ENCODE measurements at places on chromosomes 5 and 9.
A peak's percentile ranks its signal among the peaks of the same experiment; 100 is the strongest.

- DNase-seq: no peak
Observed at GRCh38 chr5:82319651-82320376, 41.7 kb upstream of the RPS23 start.

GRCh38 chr9:78118742-78119473 is 87.3 kb upstream of the GNAQ start:
- DNase-seq: peak; percentile 6

GRCh38 chr5:85663708-85664031 is 954.1 kb upstream of the COX7C start:
- DNase-seq: no peak

DNA sequence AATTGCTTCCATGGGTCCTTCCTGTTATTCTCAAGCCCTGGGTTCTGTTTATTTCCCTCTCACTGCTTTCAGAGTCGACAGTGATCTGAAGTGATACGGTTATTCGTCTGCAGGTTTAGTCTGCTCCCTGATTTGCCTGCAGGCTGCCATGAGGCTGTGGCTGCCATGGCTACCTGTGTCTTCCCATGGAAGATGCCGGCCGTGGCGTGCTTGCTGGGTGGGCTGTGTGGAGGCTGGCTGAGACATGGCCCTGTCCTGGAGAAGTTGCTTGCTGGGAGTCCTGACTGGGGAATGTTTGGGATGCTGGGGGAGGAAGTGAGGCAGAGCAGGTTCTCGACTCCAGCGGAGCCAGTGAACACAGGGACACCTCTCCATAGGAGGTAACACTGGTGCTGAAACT is 104.1 kb upstream of the TBC1D2 start:
- no peak for DNase-seq

DNA sequence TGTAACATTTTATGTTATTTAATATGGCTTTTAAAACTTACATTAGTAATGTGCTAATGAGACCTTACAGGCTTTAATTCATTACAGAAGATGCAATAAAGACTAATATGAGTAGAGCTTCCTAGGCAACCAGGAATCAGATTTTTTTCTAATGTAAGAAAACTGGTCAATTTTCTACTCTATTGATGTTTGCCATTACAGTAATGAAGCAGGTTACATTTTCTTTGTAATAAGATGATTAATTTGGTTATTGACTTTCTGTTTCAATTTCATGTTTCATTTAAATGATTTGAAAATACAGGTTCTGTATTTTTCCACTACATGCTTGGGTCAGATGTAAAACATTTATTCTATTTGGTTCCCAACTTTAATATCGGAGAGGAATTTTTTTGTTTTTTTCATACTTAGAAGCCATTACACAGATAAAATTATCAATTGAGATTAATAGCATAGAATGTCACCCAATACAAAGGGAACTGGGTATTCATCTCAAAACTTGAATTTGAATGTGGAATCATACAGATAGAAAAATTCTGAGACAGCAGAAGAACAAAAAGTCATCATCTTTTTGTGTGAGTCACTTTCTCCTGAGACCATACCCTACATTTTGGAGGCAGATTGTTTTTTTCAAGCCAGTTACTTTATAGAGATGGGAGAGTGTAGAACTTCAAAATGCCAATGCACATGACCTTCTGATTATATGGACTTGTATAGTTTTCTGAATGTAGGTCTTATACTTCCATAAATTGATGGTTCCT is 133.6 kb upstream of the HMHB1 start:
- DNase-seq: no peak

- no peak for DNase-seq
Observed at GRCh38 chr9:118446943-118447639, 742.9 kb downstream of the TLR4 start.

GRCh38 chr5:60843386-60843935 is 608 bp downstream of the ELOVL7 start:
- DNase-seq: no peak

DNA sequence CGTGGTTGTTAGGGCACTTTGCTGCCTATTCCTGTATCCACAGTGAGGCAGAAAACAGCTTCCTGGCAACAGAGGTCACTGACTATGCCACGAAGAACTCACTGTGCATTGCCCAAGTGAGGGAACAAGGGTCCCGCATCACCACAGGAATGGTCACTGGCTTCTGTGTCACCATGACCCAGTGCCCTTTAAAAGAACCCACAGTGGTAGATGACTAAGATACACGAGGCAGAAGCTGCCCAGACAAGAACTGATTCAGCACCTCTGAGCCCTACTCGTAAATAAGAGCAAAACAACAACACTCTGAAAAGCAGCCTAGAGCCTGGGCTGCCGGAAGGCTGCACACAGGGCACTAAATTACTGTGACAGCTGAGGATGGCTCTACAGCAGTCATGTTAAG is 236.6 kb upstream of the RASEF start:
- no peak for DNase-seq

- DNase-seq: no peak
Observed at GRCh38 chr5:178532236-178532635, 58.0 kb downstream of the COL23A1 start.

- DNase-seq: no peak
Observed at GRCh38 chr9:81902196-81902595, 26.0 kb upstream of the SPATA31D4 start.

GRCh38 chr5:31404325-31404724 is 127.6 kb downstream of the DROSHA start:
- DNase-seq: no peak

GRCh38 chr5:103962023-103962422 is 399.4 kb upstream of the NUDT12 start:
- DNase-seq: no peak

- DNase-seq: no peak
Observed at GRCh38 chr5:32193591-32193990, 19.5 kb upstream of the GOLPH3 start.

GRCh38 chr5:10990634-10991033 is 229.6 kb upstream of the DAP start:
- DNase-seq: no peak

GRCh38 chr5:92494508-92494907 is 1086.5 kb downstream of the NR2F1-AS1 start:
- DNase-seq: no peak

DNA sequence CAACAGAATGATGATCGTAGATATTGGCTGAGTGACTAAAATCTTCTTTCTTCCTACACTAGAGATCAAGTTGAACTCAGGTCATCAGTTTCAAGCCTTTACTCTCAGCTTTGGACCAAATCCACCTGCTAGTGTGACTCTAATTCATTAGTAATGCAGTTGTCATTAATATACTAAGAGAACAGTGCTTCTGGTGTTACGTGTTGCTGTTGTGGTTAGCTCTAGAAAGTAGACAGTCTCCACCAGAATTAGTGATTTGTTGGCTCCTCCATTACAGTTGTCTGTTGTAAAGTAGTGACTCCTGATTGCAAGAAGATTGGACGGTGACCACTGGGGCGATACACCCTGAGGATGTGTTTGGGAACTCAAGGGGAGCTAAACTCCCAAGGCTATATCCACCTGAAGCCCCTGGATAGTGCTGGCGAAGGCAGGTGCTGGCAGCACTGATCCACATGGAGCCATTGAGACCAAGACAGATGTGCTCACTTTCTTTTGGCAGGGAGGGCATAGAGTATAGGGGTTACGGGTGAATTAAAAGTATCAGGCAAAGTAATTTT is 3.1 kb downstream of the CAMK4 start:
- peak; percentile 28 for DNase-seq

GRCh38 chr5:176694631-176695030 is 47.3 kb downstream of the TSPAN17 start:
- no peak for DNase-seq

GRCh38 chr9:6405371-6405770 is 7.6 kb upstream of the UHRF2 start:
- no peak for DNase-seq

DNA sequence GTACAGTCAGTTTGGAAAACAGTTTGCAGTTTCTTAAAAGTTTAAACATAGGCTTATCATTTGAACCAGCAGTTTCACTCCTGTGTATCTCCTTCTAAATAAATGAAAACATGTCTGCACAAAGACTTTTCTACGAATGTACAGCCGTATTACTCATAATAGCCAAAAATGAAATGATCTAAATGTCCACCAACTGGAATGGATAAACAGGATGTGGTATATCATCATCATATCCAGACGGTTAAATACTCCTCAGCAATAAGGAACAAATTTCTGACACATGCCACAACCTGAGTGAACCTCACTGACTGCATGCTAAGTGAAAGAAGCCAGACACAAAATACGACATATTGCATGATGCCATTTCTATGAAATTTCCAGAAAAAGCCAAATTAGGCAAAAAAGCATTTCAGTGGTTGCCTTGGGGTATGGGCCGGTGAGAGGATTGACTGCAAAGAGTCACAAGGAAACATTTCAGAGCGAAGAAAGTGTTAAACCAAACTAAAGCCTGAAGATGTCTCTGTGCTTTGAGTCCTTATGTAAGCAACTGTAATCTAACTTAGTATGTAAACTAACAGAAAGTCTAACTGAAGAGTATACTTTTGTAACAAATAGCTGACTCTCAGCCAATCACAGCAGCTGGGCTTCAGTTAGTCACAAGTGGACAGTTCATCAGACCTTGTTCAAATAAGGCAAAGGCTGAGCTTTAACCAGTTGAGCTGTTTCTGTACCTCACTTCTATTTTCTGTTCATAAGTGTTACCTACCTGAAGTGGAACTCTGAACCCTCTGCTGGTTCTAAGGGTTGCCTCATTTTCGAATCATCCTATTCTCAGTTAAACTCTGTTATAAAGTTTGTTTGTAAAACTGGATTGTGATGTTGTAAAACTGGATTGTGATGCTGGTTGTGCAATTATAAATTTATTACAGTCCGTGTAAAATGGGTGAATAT is 65.2 kb downstream of the TRIO start:
- no peak for DNase-seq

DNA sequence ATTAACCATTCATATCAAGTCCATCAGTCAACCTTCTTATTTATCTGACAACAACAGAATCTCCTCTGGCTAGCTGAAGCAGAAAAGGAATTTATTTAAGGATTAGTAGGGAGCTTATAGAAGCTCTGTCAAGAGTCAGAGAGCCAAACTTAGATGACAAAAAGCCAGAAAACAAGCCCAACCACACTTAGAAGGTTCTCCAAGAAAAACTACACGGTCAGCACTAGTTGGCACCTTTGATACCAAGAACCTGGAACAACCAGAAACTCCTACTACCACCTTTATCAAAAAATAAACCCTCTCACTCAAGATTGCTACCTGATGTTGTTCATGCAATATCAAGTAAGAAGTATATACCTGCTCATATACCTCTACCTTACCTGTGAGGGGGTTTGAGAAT is 36.9 kb downstream of the RANBP6 start:
- no peak for DNase-seq

DNA sequence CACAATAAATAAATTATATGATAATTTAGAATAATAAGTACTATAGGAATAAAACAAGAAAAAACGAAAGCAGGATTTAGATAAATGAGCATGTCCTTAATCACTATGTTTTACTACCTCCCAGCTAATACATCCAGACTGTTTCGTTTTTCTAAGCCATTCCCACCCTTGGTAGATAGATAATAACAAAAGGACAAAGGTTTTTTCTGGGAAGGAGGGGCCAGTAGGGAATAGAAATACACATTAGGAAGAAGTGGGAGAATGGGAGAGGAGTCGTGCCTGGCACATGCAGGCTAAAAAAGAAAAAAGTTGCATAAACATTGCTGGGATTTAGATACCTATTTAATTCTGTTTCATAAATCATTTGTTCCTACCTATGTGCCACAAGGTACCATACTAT is 97.1 kb downstream of the MTX3 start:
- no peak for DNase-seq

- DNase-seq: no peak
Observed at GRCh38 chr5:126914801-126915436, 115.4 kb downstream of the MARCHF3 start.

DNA sequence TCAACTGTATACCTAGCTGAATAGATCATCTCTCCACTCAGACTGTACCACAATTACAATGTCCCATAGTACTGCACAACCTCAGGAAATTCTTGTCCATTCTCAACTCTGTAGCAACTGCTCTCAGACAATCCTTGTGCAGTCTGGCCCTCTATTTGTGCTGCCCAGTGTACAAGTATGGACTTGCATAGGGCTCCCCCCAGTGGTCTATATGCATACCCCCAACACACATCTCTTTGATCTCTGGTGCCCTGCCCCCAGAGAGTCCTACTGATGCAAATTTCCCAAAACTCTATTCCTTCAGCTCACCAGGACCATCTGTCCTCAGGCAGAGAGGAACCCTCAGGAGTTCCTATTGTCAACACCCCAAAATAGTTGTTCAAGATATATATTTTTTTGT is 205.3 kb downstream of the SLCO4C1 start:
- DNase-seq: no peak
